Activated effector memory CD4-positive, alpha-beta T cell treated with anti-CD3 and anti-CD28 coated beads, Interleukin-2, amount 50 U/mL, for 16 hours (primary cell): ENCODE measurements at places on chromosomes 12 and 14.

- DNase-seq, result peak; percentile 19
Measured at GRCh38 chr14:101499080-101499479, 62.2 kb upstream of the DIO3 start.

GRCh38 chr14:41297576-41298327 lies 308.9 kb upstream of the LRFN5 start:
- no peak for DNase-seq

GRCh38 chr12:3777206-3777809 lies 24.4 kb upstream of the CRACR2A start:
- no peak for DNase-seq

GRCh38 chr12:14200598-14200997 lies 164.9 kb upstream of the ATF7IP start:
- DNase-seq, result no peak

GRCh38 chr12:104816845-104817503 lies 141.1 kb downstream of the SLC41A2 start:
- no peak for DNase-seq

DNA sequence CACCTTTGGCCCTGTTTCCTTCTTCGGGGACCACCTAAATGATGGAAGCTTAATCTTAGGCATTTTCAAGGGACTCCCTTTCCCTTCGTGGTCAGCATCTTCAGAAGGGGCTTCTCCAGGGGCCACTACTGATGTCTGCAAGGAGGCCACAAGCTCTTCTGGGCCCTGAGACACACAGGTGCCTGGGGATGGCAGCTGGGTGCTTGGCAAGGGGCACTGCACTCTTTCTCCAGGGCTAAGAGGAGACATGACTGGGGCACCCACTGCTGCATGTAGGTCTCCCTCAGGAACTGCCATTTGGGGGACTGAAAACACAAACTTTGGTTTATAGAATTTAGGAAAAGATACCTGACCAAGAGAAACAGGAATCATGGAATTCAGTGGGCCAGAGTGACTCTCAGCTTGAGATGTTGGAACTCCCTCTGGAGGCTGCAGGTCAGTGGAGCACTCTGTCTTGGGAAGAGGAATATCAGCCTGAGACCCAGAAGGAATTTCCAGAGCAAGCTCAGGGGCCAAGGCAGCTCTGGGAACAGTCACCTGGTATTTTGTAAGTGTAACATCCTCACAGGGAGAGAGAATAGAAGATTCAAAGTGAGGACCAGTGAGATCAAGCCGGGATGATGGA lies 16.0 kb downstream of the PLD4 start:
- peak; percentile 54 for DNase-seq

- DNase-seq, result peak; percentile 63
Measured at GRCh38 chr12:54159140-54159539, 29.6 kb downstream of the SMUG1 start.

- DNase-seq, result no peak
Measured at GRCh38 chr12:63841571-63841970, 2.9 kb upstream of the SRGAP1 start.

GRCh38 chr14:66507722-66508546 lies at the start of gene GPHN:
Gene GPHN (plus strand): TSS chr14:66508147.
- peak; percentile 95 for DNase-seq

DNA sequence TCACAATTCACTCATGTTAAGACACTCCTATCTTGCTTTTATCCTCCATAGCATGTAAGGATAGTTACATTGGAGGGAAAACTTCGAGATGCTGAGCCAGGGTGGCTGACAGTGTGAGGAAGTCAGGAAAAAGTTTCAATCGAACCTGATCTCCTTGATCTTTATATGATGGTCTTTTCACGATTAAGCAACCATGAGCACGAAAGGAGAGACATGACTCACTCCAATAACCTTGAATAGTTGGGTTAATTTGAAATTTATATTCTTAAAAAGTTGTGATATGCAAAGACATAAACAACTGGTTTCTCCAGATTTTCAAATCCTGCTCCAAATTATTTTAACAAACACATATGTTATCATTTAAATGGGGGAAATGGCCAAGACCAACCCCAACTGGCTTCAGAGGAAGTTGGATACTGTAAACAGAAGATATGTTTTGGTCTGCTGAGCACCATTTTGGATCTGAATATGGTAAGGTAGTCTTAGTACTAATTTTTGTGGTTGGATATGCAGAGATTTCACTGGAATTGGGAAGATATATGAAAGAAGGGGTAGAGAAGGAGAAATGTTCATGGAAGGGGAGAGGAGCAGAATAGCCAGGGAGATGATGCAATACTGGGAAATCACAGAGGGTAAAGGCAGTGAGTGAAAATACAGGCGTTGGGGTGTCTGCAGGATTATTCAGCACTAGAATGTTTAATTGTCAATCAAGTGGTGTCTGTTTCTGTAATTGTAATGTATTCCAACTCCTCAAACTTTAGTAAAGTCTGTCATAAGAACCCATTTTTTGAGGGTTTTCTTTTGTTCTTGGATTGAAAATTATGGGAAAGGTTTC lies 185.2 kb upstream of the SLC38A2 start:
- no peak for DNase-seq

DNA sequence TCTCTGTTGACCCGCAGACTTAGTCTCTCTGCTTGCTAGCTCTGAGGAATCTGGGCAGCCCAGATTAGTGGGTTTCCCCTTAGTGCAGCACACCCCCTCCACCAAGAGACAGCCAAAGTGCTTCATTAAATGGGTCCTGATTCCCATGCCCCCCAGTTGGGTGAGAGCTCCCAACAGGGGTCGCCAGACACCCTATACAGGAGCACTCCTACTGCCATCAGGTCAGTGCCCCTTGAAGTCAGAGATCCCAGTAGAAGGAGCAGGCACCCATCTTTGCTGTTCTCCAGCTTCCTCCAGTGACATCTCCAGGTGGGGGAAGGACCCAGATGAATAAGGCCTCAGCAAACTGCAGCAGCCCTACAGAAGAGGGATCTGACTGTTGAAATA lies 36.7 kb upstream of the C14orf132 start:
- DNase-seq, result no peak

DNA sequence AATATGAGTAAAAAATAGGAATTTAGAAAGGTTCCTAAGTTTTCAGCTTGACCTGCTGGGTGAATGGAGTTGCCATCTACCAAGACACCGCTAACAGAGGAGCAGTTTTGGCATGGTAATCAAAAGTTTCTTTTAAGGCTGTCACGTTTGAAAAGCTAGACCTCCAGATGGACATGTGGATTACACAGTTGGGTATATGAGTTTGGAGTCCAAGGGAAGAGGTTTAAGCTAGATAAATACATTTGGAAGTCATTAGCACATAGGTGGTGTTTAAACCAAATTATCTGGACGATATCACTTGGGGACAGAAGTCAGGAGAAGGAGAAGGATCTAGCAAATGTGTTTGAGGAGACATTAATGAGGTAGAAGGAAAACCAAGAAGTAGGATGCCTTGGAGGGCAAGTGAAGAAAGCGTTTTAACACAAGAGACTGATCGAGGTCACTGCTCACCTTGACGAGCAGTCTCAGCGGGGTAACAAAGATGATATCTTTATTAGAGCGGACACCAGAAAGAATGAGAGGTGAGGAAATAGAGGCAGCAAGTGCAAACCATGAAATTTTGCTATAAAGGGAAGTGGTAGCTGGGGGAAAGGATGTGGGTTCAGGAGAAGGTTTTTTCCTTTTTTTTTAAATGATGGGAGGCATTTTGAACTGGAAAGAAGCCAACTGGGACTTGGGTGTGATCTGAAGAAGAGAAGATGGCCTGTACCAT lies 17.6 kb downstream of the PNP start:
- DNase-seq, result no peak

DNA sequence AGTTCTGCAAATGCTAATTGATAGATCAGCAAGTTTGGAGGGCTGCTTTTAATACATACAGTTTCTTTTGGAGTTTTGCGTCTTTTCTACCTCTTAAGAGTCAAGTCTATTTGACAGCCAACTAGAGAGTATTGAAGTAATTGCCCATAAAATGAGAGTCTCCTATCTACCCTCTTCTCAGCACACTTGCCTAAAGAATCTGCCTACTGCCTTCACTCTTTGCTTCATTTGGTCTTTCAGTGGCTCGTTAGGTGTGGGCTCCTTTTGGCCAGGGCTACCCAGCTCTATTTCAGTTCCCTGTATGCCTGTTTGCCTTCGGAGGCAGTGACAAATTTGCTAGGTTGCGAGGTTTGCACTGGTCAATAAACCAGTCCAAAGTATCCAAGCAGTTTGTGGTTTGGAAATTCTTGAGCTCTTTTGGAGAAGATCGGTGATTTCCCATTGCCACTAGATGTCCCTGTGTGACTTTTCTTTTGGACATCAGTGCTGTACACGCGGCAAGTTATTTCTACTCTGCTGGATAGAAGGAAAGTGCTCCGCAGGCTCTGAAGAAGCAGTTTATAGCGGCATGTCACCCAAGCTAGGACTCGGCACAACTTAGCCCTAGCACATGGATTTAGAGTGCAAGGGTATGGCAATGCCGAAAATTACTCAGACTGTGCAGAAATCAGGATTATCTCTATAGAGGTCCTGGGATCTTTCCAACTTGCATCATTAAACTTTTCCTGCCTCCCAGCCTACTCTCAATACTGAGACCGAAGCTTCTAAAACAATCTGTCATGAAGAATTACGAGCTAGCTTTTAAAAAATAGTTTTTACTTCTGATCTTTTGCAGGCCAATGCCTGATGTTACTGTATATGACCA lies 38.6 kb downstream of the MGST1 start:
- DNase-seq, result no peak

- no peak for DNase-seq
Measured at GRCh38 chr12:64800640-64801039, 23.8 kb upstream of the TBC1D30 start.

DNA sequence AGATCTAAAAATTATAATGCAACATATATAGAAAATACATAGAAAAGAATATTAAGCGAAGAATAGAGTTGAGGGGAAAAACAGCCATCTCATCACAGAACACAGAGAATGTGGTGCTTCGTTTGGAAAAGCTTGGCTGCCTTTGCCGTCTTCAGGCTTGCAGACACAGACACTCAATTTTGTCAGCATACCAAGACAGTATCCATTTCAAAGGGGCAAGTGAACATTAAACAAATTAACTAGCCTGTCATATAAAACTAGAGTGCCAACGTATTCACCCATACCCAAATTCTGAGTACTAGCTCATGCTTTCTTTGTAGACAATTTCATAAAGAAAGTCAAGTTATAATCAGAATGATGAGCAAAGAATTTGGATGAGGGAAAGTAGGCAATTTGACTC lies 40.5 kb downstream of the DMAC2L start:
- no peak for DNase-seq

DNA sequence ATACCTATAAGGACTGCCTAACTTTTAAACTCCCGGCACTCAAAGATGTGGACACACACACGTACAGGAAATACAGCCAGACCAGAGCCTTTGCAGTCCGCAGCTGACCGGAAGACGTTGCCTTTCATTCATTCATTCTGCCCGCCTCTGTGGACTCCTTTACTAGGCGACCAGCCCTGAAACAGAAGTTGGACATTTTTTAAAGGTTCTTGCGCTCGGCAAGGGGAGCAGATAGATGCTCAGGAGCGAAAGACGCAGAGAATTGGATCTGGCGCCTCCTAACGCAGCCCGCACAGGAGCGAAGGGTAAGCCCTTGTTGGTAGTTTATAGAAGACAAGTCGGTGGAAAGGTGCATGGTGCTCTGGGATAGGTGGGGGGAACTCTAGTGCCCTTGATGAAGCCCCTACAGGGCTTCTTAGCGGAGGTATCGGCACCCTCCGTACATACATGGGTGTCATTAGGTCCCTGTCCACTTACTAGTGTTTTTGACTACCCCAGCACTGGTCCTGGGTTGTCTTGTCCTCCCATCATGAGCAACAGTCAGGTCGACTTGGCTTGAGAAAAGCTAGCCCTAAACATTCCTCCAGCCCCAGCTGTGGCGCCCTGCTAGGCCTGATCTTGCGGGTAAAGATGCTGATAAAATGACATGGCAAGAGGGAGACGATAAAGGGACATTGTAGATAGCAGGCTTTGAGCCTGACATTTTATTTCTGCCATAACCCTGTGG lies at the start of gene KDM2B:
KDM2B (minus strand) TSS at position 65 of the 727 bp plus-strand sequence. CDS start 112 bp downstream, outside the sequence.
- peak; percentile 67 for DNase-seq

DNA sequence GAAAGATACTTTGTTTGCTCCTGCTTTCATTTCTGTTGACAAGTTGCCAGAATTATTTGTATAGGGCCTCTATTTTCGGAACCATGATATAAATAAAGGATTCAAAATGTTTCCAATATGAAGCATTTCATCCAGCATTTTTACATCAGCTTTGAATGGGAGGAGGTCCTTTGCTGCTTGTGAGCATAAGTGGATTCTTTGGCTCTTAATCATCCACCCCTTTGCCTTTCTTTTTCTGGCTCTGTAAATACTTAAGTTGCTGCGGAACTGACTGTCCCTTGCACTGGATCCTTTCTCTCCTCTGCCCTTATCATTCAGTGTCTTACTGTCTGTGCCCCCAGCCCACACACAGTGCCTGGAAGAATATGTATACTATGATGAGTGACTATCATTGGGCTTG lies 357.3 kb upstream of the RGS6 start:
- no peak for DNase-seq

GRCh38 chr12:31903025-31903424 lies 56.2 kb upstream of the RESF1 start:
- DNase-seq, result no peak

DNA sequence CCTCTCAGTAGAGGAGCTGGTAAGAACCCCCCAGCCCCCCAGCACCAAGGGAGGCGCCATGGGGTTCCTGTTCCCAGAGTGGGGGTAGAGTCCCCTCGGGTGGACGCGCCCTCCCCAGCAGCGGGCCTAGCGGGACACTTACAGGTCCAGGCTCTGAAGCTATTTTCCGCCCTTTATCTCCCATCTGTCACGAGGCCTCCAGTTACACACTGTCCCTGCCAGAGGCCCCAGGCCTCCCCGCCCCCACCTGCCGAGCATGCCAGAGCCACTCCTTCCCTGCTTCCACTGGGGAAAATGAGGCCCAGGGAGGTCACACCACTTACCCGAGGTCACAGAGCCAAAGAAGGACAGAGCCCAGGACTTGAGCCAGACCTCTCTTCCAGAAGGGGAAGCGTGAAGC lies 3.1 kb downstream of the C14orf180 start:
- DNase-seq, result no peak

- no peak for DNase-seq
Measured at GRCh38 chr12:27971606-27972005, 927 bp downstream of the PTHLH start.

DNA sequence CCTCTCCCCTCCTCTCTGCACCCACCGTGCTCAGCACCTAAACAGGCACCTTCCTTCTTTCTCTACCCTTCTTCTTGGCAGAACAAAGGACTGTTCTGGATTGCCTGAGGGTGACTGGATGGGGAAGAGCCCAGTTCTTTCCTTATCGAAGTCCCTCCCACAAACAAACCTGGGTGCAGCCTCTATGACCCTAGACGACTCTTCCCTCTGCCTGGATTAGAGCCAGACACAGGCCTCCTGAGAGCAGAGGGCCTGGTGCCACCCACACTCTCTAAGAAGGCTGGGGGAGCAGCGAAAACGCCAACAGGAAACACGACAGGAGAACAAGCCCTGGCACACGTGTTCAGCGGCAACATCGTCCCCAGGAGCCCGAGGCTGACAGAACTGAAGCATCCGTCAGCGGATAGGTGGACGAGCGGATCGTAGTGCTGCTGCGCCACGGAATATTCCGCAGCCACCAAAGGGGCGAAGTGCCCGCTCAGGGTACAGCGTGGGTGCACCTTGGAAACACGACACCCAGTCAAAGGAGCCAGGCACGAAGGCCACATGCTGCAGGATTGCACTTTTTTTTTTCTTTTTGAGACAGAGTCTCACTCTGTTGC lies 38.0 kb downstream of the RIMBP2 start:
- no peak for DNase-seq
